ENCODE measurements at places on chromosomes 1 and 21.
A peak's percentile ranks its signal among the peaks of the same experiment; 100 is the strongest.

- no peak for DNase-seq
These were observed 16.8 kb downstream of the DHX9 start for GRCh38 chr1:182855911-182856310.

GRCh38 chr1:24828183-24828886 is 83.1 kb downstream of the CLIC4 start:
- DNase-seq, result no peak

DNA sequence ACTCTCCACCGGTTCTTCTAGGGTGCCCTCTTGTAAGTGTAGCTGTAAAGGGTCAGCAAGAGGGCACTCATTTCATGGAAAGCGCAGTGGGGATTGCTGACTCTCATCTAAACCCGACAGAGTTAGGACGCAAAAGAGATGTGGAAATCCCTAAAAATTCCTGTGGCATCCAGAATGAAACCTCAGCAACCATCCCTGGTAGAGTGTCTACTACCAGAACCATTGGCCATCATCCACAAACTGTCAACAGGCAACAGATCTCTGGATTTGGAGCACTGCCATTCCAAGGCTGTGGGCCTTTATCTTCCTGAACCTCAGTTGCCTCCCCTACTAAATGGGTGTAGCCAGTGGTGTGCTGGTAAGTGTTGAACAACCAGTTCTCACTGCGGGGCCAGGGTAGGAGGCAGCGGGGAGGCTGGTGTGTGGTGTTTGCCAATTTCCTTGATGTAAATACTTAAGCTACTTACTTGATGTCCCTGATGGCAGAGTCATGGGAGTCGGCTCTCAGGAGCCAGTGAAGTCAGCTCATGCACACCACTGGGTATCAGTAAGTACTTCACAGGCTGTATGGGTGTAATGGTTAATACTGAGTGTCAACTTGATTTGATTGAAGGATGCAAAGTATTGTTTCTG is 195.8 kb downstream of the KAZN start:
- peak; percentile 38 for DNase-seq

DNA sequence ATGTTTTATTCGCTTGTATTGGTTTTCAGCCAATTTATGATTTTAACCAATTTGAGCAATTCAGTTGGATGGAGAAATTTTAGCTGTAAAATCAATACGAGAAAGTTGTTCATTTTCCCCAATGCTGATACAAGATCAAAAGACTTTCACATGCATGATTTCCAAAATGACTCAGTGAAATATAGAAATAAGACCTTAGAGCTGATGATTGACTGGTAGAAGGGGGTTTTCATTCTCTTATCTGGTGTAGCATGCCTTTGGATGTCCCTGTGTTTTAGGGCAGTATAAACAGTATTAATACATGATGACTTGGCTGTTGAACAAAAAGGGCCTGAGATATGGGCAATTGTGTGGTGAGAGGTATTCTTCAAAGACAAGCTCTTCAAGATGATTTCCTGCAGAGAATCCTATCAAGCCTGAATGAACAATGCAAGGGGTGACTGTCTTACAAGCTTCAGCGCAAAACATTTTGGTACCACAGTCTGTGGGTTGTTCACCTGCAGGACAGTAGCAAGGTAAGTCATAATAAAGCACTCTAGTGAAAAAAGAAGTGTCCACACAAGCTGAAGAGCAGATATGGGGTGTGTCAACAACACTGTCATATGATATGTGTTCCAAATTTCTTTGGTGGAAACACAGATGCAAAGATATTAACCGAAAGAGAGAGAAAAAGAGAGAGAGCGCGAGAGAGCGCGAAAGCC is 156.2 kb downstream of the TNFSF18 start:
- DNase-seq, result peak; percentile 16

DNA sequence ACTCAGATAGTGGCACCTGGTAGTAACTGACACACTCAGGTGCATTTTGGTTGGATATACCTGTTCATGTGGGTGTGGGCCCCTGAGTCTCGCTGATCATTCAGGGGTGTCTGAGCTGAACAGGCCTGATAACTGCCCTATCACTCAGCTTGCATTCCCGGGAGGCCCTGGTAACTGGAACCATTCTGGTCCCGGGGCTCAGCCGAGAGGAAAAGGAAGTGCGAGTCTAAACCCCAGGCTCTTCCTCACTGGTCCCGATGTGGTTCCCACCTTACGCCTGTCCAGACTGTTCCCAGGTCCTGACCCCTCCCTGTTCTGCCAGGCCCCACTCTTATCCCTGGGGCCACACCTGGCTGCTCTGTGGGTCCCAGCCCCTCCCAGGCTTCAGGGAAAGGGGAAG is 11.7 kb upstream of the CDK18 start:
- DNase-seq, result no peak

- no peak for DNase-seq
These were observed 2.2 kb downstream of the TGFB2 start for GRCh38 chr1:218347336-218347722.

- DNase-seq, result no peak
These were observed 39.4 kb downstream of the PIK3C2B start for GRCh38 chr1:204455063-204455830.

DNA sequence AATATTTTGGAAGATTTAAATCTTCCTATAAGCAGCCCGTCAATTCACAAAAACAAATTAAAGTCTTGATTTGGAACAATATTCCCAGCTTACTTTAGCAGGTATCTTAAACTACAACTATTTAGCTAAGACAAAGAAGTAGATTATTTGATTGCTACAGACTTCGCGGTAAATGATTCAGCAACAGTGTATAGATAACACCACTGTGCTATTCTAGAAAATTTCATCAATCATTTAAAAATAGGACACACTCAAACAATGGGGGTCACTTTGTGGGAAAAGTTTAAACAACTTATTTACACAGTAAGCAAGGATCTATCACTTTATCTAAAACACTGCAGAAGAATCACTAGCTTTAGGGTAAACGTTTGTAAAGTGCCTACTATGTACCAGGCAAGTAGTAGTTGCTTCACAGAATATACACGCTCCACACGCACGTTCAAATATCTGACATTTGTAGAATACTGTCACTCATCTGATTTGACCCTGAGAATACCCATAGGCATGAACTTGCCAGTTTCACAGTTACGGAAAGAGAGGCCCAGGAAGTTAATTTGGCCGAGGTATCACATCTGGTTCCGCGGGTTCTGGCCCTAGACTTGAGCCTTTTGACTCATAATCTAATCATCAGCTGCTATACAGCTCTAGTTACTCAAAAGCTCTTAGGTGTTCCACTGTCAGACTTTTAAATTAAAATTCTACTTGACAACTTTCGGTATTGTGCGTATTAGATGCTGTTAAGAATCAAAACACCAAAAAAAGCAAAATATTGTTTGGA is 876 bp downstream of the DENND2C start:
- DNase-seq, result no peak

DNA sequence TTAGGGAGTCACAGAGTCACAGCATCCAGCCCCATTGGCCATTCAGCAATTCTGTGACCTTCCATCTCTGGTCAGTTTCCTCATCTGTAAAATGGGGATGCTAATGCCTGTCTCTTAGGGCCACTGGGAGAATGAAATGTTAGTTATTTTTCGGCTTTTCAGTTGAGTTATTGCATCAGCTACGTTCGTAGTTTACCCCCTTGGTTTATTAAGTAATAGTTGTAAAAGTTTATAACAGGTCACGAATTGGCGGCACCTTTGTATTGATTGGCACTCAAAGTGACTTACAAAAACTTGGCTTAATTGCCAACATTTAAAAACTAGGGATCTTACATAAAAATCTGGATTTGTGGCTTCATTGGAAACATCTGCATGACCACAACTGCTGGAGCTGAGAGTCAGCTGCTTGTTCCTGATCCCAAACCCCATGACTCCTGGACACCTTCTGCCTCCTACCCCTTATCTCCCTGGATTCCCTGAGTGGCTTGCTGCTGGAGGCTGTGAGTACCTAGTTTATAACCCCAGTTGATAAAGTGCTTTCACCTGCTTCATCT is 23.0 kb upstream of the SLC1A7 start:
- DNase-seq, result no peak

- peak; percentile 85 for DNase-seq
These were observed 8.5 kb upstream of the ERG start for GRCh38 chr21:38506661-38507281.

DNA sequence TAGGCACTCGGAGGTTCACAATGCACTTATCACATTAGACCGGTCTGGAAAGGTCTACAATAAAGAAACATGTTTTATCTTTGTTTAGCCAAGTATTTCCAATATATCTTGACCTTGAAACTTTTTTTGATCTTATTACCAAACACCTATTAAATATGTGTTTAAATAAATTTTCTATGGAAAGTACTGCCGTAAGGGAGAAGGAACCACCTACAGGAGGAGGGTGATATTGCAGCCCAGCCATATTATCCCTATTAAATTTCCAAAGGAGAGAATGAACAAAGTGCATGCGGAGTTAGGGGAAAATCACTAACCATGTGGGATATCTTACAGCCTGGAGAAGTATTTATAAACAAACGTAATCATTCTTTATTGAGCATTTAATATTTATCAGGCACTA is 14.5 kb downstream of the BRINP2 start:
- DNase-seq, result no peak

GRCh38 chr1:109535481-109535880 is 4.2 kb upstream of the GPR61 start:
- no peak for DNase-seq

DNA sequence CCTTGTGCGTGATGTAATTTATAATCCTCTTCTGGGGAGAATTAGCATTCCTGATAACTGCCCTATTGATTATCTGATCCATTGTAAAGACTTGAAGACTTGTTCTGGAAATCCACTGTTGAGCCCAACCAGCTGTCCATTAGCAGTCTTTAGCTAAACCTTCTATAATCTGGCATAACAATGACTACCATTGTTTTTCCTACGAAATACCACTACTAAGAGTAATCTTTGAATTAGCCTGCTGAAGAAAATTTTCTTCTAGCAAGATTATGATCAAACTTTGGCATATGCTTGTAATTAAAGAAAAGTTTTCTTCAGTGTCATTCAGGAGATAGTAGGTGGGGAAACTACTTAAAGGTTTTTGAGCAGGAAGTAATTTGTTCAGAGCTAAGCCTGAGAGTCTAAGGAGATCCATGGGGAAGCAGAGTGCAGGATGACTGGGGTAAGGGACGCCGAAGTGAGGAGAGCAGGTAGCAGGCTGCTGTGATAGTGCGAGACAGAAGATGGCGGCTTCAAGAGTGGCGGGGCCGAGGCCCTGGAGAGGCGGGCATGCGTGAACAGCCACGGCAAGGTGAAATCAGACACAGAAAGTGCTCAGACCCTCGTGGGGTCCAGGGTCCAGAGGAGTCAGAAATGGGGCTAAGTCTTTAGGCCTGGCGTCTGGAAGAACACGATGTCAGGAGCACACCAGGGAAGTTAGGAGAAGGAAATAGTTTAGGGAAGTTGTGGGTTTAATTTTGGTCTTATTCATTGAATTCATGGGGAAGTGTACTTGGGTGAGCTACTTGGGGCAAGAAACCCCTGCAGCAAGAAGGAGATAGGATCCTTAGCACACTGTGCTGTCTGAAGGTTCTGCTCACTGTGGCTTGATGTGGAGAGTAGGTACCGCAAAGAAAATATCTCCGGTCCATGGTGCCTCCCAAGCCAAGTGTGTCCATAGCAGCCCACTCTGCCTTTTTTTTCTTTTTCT is 112.6 kb upstream of the ADAR start:
- DNase-seq, result no peak

GRCh38 chr1:169049258-169049938 is 57.1 kb upstream of the ATP1B1 start:
- DNase-seq, result no peak

GRCh38 chr1:80305466-80305865 is 1298.9 kb upstream of the ADGRL4 start:
- no peak for DNase-seq

DNA sequence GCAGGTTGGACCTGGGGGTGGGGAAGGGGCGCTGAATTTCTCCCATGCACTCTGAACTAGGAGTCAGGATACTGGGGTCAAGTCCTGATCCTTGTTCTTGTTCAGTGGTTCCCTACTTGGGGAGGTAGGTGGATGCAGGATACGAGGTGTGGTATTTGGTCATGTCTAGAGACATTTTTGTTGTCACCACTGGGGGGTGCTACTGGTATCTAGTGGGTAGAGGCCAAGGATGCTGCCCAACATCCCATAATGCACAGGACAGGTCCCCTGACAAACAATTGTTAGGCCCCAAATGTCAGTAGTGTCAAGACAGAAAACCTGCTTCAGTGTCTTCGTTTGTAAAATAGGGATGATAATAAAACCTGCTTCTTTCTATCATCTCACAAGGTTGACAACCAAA is 259.0 kb upstream of the FOXD3 start:
- DNase-seq, result no peak

GRCh38 chr1:240027059-240027462 is 64.6 kb upstream of the FMN2 start:
- DNase-seq, result peak; percentile 33

DNA sequence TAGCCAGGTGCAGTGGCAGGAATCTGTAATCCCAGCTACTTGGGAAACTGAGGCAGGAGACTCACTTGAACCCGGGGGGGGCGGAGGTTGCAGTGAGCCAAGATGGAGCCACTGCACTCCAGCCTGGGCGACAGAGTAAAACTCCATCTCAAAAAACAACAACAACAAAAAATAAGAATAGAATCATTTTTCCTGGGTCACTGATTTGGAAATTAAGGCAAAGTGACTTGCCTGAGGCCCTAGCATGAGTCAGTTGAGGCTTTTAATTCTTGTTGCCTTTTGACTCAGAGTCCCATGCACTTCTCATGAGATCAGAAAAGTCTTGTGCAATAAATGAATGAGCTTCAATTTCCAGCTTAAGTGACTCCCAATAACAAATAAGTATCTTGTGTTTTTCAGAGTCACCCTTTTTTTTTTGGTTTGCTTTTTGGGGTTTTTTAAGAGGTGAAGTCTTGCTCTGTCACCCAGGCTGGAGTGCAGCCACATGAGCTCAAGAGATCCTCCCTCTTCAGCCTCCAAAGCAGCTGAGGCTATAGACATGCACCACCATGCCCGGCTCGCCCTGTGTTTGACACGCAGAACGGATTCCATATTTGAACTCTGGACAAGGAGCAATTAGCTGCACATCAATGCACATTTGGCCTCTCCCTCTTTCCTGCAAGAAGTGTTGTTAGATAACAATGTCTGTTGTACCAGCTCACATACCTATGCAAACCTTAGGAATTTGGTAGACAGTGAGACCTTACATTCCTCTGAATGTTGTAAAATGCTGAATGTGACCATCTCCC is 3.4 kb upstream of the PLEKHM2 start:
- DNase-seq, result no peak

DNA sequence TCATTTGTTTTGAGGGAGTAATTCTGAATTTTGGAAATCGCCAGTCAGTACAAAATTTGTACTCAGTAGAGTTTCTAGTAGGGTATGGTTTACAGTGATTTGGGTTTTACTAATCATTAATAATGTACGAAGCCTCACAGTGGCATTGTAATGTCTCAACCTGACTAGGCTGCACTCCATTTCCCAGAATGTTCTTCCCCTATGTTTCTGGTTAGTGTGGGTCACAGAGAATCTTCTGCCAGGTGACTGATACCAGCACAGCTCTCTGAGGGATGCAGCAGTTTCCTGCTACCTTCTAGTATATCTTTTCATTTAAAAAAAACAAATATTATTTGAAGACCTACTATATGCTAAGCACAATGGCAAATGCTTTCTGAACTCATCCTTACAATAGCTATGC is 112.9 kb downstream of the PTPN14 start:
- no peak for DNase-seq
